ENCODE measurements at places on chromosomes 7 and 10.

DNA sequence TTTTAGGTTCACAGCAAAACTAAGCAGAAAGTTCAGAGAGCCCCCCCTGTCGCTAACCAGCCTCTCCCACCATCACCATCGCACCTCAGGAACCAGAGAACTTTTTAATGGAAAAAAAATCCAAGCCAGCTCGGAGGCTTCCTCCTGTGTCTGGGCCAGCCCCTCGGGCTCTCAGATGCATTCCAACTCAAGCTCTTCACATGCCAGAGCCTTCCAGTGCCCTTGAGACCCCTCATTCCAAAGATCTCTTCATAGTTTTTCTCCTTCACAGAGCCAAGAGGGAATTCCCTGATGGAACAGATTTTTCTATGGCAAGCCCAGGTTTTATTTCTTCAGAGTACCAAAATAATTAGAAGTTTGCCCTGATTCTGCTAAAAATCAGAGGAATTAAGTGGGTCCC, 153.4 kb upstream of the LANCL2 start:
- H3K36me3 ChIP-seq, result no peaks in the 10 kb centered on the region
- no peaks in the 10 kb centered on the region for H3K27me3 ChIP-seq
- DNase-seq, result no peak
- peaks cover 10% of the 10 kb centered on the region for H3K4me1 ChIP-seq
- peak overlapping the region; percentile 19 for H3K27ac ChIP-seq

DNA sequence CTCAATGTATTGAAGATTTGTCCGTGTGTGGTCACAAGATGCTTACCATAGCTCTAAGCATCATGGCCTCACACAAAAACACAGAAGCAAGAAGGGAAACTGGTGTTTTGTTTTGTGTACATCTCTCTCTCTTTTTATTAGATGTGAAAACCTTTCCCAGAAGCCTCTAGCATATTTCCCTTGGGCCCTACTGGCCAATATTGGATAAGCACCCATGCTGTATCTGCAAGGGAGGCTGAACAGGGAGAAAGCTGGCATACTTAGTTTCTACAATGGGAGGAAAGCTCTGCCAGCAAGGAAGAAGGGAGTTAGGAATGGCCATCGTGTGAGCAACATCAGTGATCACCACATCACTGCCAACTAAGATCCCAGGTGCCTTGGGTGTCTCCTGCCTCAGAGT, 9.6 kb upstream of the NAMPT start:
- H3K27me3 ChIP-seq, result no peaks in the 10 kb centered on the region
- H3K4me1 ChIP-seq, result no peaks in the 10 kb centered on the region
- DNase-seq, result no peak
- no peaks in the 10 kb centered on the region for H3K36me3 ChIP-seq
- H3K4me3 ChIP-seq, result no peak overlapping the region

DNA sequence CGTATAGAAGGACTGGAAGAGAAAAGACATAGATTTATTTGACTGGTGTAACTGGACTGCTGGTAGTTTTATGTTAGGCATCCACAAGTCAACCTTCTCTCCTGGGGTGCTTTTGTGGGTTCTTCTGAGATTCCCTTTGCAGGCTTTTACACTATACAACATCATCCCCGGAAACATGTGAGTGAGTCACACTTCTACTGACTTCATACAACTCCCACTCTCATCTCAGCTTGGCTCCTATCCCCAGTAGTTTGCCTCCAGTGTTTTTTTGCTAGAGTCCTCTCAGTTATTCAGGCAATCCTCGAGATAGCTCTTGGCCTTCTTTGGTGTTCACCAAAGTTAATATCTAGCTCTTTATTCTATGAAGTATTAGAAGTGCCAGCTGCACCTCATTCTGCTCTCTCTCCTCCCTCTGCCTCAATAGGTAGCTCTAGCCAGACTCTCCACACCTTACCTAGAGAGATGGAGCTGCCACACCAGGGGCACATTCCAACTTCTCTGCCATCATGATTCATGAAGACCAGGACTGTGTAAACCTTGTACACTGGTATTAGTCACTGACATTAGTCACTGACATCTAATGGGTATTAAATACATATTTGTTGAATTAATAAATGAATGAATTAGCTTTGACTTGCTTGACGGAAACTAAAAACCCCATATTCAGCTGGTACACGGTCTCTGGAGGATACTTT, 281.9 kb downstream of the PPP1R3A start:
- no peaks in the 10 kb centered on the region for H3K36me3 ChIP-seq
- H3K27ac ChIP-seq, result no peak overlapping the region
- no peak overlapping the region for H3K4me3 ChIP-seq
- DNase-seq, result no peak

DNA sequence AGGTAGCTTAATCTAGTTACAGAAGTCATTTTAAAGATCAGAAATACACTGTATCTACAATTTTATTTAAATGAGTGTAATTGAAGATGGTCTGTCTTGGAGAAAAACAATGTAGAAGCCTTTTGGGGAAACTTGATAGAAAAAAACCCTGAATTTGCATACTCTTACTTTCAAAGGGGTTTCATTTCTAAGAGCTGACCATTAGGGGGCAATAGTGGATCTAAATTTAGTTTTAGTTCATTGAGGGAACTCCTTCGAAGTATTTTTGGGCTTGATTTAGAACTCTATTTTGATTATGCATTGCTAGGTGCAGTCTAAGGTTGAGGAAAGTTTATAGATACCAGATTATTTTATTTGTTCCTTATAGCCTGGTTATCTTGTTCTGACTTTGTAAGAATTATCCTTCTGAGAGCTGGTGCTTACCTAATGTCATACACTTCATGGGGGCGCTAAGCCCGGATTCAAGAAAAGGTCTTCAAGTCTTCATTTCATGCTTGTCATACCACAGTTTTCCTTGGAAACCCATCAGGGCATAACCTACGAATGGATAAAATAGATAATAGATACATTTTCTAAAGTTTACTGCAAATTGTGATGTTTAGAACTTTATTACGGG, 69.1 kb upstream of the MXI1 start:
- no peak for DNase-seq
- H3K27me3 ChIP-seq, result no peaks in the 10 kb centered on the region
- no peak overlapping the region for H3K4me3 ChIP-seq
- peaks cover 4% of the 10 kb centered on the region for H3K36me3 ChIP-seq
- H3K4me1 ChIP-seq, result peaks cover 21% of the 10 kb centered on the region
- peak overlapping the region; percentile 39 for H3K27ac ChIP-seq

GRCh38 chr7:66557214-66558200, 71.2 kb upstream of the KCTD7 start:
- H3K27ac ChIP-seq, result no peak overlapping the region
- H3K27me3 ChIP-seq, result no peaks in the 10 kb centered on the region
- peaks cover 9% of the 10 kb centered on the region for H3K36me3 ChIP-seq
- peak; percentile 84 for DNase-seq
- no peaks in the 10 kb centered on the region for H3K4me1 ChIP-seq

GRCh38 chr7:33905389-33906032, at the start of gene BMPER:
TSS of gene BMPER (plus strand) at chr7:33905539. CDS start at chr7:33905614, 75 bp downstream.
- peaks cover 4% of the 10 kb centered on the region for H3K36me3 ChIP-seq
- peaks cover 77% of the 10 kb centered on the region for H3K27me3 ChIP-seq
- H3K4me3 ChIP-seq, result peak within 1 kb of the TSS; percentile 90
- no peak within 1 kb of the TSS for H3K27ac ChIP-seq
- H3K4me1 ChIP-seq, result peaks cover 9% of the 10 kb centered on the region

DNA sequence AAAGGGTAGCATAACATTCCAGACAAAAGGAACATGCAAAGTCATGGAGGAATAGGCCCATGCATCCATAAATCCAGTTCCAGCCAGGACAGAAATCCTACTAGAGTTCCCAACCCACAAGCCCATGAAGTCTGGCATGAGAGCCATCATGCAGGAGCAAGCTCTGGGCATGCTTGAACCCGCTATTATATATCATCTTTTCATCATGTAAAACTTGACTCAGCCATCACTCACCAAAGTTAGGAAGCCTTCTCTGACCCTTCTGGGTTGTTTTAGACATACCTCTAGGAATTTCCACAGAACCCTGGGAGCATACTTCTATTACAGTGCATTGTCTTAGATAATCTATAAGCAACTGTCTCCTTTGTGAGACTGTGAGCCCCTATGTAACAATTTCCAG, 293.0 kb upstream of the NPSR1 start:
- H3K4me3 ChIP-seq, result no peak overlapping the region
- no peak overlapping the region for H3K27ac ChIP-seq
- no peaks in the 10 kb centered on the region for H3K4me1 ChIP-seq
- no peak for DNase-seq

- H3K4me3 ChIP-seq, result peak overlapping the region; percentile 86
- H3K4me1 ChIP-seq, result peaks cover 12% of the 10 kb centered on the region
- no peak for DNase-seq
- peaks cover 10% of the 10 kb centered on the region for H3K36me3 ChIP-seq
- H3K27ac ChIP-seq, result peak overlapping the region; percentile 37
Observed at GRCh38 chr7:140059273-140060242, 3.2 kb downstream of the PARP12 start.

DNA sequence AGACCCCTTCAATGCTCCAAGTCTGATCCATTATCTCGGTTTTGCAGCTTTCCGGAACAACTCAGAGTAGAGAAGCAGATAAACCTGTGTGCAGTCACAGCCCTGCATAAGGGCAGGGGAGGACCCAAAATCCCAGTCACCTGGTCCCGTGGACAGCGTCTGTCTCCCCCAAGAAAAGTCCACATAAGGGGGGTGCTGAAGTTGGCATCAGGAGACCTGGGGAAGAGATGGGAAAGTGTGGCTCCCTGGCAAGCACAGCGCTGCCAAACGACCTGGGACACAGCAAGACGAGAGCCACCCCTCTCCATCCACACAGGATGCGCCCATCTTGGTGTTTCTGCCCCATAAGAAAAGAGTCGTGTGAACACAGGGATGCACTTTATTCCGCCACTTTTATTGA, 27.9 kb downstream of the ASB13 start:
- H3K36me3 ChIP-seq, result peaks cover 24% of the 10 kb centered on the region
- H3K4me1 ChIP-seq, result peaks cover 12% of the 10 kb centered on the region
- DNase-seq, result no peak
- H3K4me3 ChIP-seq, result no peak overlapping the region

GRCh38 chr10:22003177-22003963, at the start of gene DNAJC1:
TSS of gene DNAJC1 (minus strand) at chr10:22003730. CDS start at chr10:22003434, 296 bp downstream.
- DNase-seq, result peak; percentile 97
- peak within 1 kb of the TSS; percentile 92 for H3K4me3 ChIP-seq
- no peaks in the 10 kb centered on the region for H3K27me3 ChIP-seq
- peaks cover 6% of the 10 kb centered on the region for H3K4me1 ChIP-seq
- peak within 1 kb of the TSS; percentile 85 for H3K27ac ChIP-seq

DNA sequence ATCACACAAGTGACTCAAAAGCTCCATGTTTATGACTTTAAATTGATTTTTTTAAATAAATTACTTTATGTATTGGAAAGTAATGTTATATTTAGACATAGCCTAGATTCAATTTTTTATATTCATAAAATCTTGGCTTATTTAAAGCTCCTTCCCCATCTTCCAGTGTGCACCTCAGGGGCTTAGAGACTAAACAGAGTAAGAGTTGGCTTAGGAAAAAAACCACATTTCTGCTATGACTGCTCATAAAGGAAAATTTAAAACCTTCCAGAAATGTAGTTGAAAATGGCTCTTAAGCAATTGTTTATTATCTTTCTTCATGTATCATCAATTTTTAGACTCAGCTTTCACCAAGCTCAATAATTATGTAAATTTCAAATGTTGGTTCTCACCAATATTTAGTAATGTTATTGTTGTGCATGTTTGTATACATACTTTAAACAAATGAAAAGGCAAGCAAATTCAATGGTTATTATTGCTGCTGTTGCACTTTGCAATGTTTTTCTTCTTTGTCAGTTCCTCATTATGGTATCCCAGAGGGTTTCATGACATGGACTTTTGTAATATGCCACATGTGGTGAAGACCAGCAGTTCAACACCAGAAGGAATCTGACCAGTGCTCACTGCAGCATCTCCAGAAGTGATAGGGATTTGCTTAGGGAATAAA, 700.1 kb upstream of the ANKRD30A start:
- H3K4me1 ChIP-seq, result peaks cover 6% of the 10 kb centered on the region
- DNase-seq, result no peak
- no peak overlapping the region for H3K4me3 ChIP-seq
- H3K36me3 ChIP-seq, result no peaks in the 10 kb centered on the region
- no peaks in the 10 kb centered on the region for H3K27me3 ChIP-seq
- no peak overlapping the region for H3K27ac ChIP-seq

DNA sequence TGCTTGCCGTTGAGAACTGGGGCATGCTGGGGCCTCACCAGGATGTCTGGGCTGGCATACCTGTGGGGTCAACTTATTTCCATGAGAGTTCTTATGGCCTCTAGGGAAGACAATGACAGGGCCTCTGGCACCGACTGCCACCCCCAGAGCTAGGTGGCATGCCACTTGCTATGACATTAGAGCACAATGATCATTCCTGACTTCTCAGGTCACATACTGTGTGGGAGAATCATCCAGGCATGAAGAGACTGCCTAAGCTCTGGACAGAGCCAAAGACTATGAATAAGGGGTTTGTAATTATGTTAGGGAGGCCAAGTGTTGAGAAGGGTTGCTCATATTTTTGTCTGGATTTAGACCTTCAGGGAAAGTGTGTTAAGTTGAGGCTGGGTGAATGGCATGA, 97.5 kb downstream of the PTPN20 start:
- no peaks in the 10 kb centered on the region for H3K4me1 ChIP-seq
- peaks cover 39% of the 10 kb centered on the region for H3K27me3 ChIP-seq
- H3K27ac ChIP-seq, result no peak overlapping the region

DNA sequence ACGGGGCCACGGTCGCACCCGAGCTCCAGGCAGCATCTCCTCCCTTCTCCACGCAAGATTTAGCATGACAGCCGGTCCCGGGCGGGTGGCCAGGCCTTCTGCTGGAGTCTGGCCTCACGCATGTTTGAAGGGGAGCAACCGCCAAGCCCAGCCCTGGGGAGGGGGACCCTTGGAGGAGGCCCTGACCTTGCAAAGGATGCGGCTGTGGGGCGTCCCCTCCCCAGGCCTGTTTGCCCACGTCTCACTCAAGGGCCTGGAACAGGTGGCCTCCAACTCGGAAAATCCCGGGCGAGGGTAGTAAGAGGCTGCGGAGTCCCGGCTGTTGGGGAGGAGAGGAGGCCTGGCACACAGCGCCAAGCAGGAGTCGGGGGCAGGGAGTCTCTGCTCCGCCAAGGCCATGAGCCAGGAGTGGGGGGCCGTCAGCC, 50.6 kb upstream of the DPYSL4 start:
- no peaks in the 10 kb centered on the region for H3K36me3 ChIP-seq
- H3K27ac ChIP-seq, result no peak overlapping the region
- no peak for DNase-seq
- no peak overlapping the region for H3K4me3 ChIP-seq

- no peak overlapping the region for H3K27ac ChIP-seq
- H3K27me3 ChIP-seq, result no peaks in the 10 kb centered on the region
- no peaks in the 10 kb centered on the region for H3K4me1 ChIP-seq
- H3K36me3 ChIP-seq, result no peaks in the 10 kb centered on the region
Observed at GRCh38 chr7:147033641-147034040, 917.0 kb downstream of the CNTNAP2 start.

All from type B pancreatic cell (in vitro differentiated cells).